Cortex of kidney (tissue), 1 donor: ENCODE measurements at places on chromosomes 3 and 15.

- DNase-seq: no peak
Measured at GRCh38 chr15:85482894-85483293, 102.5 kb downstream of the AKAP13 start.

DNA sequence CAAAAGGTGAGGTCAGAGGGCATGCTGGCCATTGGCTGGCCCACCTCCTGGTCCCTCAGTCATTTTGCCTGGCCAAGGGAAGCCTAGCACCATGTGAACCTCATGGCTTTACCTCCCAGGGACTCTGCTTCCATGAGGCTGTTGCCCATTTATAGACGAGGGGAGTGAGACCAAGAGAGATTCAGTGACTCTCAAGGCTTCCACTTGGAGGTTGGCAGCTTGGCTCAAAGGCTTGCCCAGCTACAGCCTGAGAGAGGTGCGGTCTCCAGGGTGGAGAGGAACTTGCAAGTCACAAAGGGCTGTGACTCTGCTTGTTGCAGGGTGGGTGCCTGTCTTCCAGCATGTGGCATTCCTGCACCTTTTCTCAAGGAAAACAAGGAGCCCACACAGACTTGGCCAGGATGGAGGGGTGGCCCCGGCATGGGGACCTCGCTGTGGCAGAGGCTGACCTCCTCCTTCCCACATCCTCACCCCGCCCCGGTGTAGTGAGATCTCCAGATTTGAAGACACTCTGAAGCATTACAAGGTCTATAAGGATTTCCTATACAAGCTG is 24.5 kb downstream of the CFAP100 start:
- no peak for DNase-seq

GRCh38 chr3:72560846-72561675 is 287.2 kb downstream of the SHQ1 start:
- DNase-seq: no peak

DNA sequence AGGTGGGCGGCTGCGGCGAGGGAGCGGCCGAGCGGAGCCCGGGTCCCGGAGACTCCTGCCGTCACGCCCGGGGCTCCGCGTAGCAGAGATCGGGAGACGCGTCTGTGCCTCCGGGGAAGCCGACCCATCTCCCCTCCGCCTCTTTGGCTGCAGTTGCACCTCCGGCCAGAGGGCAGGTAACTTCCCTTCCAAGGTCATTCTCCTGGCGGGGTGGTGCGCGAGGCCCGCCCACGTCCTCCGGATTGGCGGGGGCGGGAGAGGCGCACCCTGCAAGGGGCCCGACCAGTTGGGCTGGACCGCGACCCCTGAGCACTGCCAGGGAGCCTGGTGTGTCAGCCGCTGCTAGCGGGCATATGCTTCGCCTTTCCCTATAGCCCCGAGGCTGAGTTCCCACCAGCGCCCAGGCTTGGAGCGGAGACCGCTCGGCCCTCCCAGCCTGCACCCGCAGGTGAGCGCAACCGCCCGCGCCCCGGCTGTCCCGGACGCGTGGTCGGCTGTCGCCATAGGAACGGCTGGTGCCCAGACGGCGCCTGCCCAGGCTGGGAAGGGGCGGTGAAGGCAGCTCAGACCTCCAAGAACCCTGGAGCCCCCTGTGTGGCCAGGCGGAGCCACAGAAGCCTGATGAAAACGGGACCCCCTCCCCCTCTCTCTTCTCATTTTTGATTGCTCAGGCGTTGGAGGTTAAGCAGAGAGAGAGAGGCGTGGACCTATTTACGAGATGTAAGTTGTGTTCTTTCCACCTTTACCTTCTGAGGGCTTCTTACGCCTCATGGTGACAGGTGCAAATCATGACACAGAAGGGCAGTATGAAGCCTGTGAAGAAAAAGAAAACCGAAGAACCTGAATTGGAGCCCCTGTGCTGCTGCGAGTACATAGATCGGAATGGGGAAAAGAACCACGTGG is 453 bp downstream of the ZDHHC23 start:
- DNase-seq: peak; percentile 9

DNA sequence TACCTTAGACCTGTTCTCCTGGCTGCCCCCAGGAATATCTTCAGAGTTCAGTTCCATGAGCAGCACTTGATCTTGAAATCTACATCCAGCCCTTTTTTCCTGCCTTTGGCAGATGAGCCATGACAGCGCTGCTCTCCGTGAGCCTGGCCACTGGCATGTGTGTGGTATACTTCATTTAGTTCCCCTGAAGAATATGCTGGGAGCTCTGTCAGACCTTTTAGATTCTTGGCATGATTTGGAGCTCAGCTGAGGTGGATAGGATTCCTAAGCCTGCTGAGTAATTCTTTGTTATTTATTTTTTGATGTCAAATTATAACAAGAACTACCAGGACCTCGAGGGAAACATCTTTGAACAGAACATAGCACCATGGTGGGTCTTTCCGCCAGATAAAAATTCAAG is 121.7 kb downstream of the EDEM1 start:
- no peak for DNase-seq

- no peak for DNase-seq
Measured at GRCh38 chr3:20027136-20027535, 13.1 kb upstream of the KAT2B start.

DNA sequence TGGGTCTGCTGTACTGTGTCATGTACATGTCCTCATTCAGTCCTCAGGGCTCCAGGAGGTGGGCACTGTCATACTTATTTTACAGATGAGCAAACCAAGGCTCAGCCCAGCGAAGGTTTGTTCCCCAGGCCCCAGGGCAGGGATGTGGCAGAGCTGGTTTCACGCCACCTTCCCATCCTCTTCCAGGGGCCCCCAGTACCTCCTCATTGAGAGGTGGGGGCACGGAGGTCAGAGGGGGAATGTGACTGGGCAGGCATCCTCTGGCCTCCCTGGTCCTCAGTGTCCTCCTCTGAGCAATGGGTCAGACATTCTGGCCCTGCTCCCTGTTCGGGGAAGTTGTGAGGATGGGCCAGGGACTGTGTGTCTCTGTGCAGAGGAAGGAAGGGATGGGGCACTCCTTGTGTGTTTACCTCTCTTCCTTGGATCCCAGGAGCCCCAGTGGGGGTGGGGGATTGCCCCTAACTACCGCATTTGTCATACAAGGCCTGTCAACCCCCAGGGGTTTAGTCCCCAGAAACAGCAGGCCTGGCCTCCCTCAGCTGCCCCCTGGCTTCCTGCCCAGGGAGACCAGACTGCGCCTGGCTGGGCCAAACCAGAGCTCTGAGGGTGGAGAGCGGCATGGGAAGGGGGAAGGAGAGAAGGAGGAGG is 65.9 kb upstream of the LCTL start:
- DNase-seq: no peak

GRCh38 chr3:62332835-62333244 is 40.5 kb downstream of the FEZF2 start:
- DNase-seq: no peak

- DNase-seq: no peak
Measured at GRCh38 chr3:108328821-108329486, 32.6 kb downstream of the HHLA2 start.

GRCh38 chr3:25046911-25047771 is 380.9 kb upstream of the RARB start:
- no peak for DNase-seq

DNA sequence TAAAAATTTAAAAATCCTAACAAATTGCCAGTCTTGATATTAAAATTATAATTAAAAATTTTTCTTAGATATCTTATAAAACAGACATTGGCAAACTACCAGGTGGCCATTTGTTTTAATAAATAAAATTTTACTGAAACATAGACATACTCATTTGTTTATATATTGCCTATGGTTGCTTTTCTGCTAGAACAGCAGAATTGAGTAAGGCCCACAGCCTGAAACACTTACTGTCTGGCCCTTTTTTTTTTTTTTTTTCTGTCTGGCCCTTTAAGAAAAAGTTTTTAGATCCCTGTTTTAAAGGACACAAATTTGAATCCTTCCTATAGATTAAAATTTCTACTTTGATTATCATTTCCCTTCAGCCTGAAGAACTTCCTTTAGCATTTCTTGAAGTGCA is 60.5 kb upstream of the CTDSPL2 start:
- no peak for DNase-seq

GRCh38 chr3:194087280-194087679 is 48.7 kb upstream of the HES1 start:
- no peak for DNase-seq
